MV-4-11 (cell line): ENCODE measurements at places on chromosomes 7 and 10.

DNA sequence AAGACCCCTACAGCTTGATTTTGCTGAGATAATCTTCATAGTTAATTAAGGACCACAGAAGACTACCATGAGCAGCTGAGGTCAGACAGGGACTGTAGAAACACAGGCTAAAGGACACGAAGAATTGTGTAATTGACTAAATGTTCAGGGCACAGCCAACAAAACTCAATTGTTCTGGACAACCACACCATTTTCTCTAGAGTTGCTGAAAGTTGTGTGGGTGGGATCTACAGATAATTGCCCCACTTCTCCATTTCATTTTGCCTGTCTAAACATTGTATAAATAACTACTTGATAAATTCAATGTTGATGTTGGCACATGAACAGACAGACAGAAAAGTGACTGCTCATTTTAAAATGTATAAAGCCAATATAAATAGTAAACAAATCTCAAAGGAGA lies 39.0 kb upstream of the SLC16A12 start:
- DNase-seq = peak; percentile 32

- no peak for DNase-seq
These were observed 35.5 kb downstream of the GRID1 start for GRCh38 chr10:86330778-86331763.

DNA sequence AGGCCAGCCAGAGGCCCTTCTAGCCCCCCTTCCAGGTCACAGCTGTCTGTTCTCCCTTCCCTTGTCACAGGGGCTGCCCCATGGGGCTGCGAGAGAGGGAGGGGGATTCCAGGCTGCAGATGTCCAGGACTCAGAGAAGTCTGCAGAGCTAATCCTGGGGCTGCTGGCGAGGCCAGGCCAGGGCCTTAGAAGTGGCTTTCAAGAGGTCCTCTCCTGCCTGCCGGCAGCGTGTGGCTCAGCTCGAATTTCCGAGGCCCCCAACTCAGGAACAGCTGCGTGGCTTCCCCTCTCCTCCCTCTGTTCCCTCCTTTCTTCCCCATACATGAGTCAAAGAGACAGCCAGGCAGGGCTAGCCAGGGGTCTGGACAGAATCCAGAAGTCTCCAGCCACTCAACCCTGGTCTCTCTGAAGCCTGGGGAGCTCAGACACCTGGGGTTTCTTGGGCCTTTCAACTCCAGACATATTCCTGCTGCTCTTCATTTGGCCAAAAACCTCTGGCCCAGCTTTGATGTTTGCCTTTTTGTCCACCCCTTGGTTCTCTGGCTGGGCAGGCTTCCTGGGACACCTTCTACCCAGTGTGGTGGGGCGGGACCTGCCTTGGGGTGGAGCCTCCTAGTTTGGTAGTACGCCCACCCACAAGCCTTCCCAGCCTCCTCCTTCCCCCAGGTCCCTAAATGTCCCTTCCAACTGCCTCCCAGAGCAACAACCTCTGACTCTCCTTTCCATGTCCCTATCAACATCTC lies 21.8 kb upstream of the EIF5AL1 start:
- DNase-seq = no peak

- no peak for DNase-seq
These were observed at the start of gene H2BK1 for GRCh38 chr7:151210087-151210854. Gene H2BK1 (minus strand): TSS chr7:151210488. CDS start chr7:151210318, 170 bp downstream.

DNA sequence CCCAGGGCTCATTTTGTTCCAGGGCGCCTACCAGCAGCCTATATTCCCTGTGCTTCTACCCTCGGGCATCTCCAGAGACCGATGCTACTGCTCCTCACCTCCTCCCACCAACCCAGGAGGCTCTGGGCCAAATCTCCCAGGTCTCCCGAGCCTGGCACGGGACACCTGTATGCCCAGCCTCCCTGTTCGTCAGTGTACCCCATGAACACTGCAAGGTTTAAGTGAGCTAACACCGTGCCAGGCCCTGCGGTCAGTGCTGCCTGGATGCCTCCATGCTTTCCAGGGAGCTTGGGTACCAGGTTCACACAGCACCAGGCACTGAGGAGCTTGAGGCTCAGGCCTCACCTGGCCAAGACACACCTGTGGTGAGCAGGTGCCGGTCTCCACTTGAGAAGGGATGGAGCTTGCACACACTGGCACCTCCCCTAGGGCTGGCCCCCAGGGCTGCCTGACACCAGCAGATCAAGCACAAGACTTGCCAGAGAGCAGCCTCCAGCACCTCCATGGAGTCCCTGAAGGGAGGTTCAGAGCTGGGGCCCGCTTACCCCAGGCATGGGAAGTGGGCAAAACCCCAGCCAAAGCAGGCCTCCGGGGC lies 80.3 kb downstream of the FAM53B start:
- no peak for DNase-seq
